ENCODE measurements at places on chromosomes 2 and 18.

DNA sequence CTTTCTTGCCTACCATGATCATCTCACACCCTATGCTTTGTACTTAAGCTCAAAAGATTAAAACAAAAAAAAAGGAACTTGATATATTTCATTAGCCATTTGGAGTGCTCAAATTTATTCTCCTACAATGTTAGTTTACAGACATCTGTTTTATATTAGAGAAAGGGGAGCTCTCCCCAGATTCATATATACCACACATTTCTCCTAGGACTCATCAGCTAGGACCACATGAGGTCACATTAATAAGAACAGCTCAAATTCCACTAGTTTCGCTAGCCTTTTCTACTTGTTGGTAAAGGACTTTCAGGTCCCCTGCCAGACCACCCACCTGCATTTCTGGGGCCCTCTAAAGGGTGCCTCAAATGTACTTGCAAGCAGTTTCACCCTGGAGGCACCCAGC lies 151.2 kb upstream of the MMADHC start:
- no peak for DNase-seq

- DNase-seq: no peak
Measured at GRCh38 chr2:155389224-155389623, 690.7 kb downstream of the KCNJ3 start.

DNA sequence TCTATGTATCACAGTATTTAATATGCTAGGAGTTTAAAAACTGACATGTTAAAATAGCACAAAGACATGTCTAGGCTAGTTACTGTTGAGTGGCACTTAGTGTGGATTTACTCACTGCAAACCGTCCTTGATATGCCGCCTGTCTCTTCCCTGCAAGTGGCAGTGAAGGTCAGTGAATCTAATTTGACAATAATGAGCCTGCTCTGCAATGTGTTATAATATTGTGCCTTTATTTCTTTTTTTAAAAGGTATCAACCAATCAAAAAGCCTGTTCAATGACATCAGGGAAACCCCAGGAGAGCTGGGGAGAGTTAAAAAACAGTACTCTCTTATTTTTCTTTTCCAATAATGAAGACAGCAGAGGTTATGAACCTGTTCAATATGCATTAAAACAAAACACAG lies 384.1 kb downstream of the ERBB4 start:
- DNase-seq: peak; percentile 53

- DNase-seq: no peak
Measured at GRCh38 chr18:47206945-47207637, 30.9 kb upstream of the IER3IP1 start.

- DNase-seq: no peak
Measured at GRCh38 chr2:238570391-238570790, 143.7 kb downstream of the ASB1 start.
